ENCODE measurements at places on chromosomes 13 and 19.

- DNase-seq = no peak
These were observed 10.1 kb downstream of the ANKRD10 start for GRCh38 chr13:110904748-110905147.

DNA sequence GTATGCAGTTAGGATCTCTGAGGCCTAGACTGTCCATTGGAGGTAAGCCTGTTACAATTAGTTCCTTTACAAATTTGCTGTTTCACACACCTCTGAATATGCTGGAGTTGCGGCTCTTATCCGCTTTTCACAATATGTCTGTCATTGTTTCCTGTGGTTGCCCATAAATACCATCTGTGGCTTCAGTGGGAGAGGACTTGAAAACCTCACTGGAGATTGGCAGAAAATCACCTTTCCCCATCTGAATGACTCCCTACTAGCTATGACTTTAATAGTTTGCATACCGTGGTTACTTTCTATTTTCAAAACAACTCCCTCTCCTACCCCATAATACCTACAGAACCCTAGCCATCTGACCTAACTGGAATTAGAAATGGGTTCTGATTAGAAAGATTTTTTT is 454.3 kb downstream of the PCDH17 start:
- no peak for DNase-seq

- DNase-seq = no peak
These were observed 115.4 kb downstream of the FLT1 start for GRCh38 chr13:28379371-28380083.

GRCh38 chr19:35222373-35223015 is 6.0 kb downstream of the FAM187B start:
- DNase-seq = no peak

DNA sequence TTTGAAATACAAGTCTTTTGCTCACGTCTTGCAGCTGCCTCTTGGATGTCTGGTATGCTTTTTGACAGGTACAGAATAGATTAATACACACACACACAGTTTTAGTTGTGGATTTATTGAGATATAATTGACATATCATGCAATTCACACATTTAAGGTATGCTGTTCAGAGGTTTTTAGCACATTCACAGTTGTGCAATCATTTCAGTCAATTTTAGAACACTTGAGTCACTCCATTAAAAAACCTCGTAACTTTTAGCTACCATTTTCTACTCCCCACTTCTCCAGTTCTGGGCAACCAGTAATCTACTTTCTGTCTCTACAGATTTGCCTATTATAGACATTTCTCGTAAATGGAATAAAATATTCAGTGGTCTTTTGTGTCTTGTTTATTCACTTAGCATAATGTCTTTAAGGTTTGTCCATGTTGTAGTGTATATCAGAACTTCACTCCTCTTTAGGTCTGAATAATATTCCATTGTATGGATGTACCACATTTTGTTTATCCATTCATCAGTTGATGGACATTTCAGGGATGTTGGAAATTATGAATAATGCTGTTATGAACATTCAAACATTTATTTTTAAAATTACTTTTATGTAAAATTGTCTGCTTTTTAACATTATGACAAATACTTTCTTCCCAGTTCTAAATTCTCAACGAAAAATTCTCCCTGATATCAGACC is 2.5 kb upstream of the ZMYM2 start:
- no peak for DNase-seq

DNA sequence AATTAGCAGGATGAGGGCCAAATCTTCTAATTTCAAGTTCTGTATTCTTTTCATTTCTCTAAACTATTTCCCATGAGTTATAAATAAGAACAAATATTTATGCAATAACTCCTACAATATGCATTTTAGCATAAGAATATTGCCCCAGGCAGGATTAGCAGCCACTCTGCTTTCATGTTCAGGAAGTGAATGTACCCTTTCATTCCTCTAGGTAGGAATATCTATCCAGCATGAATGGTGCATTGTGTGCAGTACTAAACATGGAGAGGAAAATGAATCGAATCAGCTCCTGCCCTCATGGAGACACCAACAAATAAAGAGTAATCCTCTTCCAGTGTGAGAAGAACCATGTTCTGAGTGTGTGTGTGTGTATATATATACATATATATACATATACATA is 41.0 kb downstream of the LHFPL6 start:
- DNase-seq = no peak

GRCh38 chr13:110322126-110322827 is 15.2 kb downstream of the COL4A2 start:
- DNase-seq = no peak

DNA sequence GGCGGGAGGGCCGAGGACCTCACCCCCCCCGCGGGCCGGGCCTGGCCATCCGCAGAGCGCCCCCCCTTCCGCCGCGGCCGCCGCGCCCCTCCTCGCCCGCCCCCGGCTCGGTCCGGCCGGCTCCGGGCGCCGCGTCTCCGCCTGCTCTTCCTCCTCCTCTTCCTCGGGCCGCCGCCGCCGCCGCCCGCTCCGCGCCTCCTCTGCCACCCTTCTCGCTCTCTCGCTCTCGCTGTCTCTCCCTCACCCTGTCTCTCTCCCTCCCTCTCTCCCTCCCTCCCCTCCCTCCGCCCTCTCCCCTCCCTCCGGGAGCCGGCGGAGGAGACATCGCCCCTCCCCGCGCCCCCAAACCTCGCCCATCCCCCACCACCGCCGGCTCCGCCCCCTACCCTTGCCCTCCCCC is at the start of gene SHANK1:
Gene SHANK1, minus strand, starts transcription at position 237 of the 400 bp plus-strand sequence. CDS start 2,883 bp downstream, outside the sequence.
- DNase-seq = no peak

DNA sequence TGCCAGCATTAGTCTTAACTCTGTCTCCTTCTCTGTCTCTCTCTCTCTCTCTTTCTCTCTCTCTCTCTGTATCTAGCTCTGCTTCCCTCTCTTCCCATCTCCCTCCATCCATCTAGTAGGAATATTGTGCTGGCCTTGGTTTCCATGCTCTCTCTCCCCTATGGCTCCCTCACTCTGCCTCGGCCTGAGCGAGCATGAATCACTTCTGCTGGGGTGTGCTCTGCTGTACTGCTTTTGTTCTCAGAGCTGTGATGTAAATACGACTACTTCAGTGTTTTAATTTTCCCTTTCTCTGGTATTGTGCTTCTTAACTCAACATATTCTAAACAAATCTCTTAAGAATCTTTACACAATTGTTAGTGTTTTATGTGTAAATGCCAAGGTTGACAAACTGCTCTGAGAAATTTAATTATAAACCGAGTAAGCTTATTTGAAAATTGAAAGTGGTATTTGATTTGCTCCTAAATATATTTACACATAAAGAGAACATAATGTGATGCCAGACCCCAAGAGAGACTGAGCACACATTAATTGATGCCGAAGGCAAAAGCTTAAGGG is 211.5 kb upstream of the KL start:
- DNase-seq = no peak

DNA sequence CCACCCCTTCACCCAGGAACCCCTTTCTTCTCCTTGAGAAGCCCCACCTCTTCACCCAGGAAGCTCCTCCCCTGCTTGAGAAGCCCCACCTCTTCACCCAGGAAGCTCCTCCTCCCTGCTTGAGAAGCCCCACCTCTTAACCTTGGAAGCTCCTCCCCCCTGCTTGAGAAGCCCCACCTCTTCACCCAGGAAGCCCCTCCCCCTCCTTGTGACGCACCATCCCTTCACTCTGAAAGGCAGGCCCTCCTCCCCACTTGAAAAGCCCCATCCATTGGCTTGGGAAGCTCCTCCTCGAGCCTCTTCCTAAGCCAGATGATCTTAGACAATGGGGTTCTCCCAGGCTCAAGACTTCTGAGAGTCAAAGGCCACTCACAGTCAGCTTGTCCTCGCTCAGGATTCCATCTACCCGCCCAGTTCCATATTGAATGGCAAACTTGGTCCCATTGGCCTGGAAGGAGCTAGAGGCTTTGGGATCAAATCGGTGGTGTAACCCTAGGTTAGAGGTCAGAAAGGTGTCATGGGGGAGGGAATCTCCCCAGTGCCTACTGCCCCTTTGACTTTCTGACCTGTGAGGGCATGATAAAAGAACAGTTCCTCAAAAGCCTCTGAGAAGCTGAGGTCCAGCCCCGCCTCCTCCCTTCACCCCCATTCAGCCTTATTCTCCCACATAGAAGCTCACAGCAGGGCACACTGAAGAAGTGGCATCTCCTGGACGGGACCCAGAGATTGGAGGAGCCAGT is 4.0 kb downstream of the NAPSA start:
- no peak for DNase-seq

DNA sequence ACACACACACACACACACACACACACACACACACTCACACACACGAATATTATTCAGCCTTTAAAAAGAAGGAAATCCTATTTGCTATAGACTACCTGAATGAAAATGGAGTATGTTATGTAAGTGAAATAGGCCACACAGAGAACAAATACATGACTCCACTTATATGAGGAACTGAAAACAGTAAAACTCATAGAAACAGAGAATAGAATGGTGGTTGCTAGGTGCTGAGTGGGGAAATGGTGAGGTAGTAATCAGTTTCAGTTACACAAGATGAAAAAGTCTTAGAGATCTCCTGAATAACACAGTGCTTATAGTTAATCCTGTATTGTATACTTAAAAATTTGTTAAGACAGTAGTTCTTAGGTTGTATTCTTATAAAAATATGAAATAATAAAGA is 8.2 kb downstream of the ZNF677 start:
- no peak for DNase-seq

DNA sequence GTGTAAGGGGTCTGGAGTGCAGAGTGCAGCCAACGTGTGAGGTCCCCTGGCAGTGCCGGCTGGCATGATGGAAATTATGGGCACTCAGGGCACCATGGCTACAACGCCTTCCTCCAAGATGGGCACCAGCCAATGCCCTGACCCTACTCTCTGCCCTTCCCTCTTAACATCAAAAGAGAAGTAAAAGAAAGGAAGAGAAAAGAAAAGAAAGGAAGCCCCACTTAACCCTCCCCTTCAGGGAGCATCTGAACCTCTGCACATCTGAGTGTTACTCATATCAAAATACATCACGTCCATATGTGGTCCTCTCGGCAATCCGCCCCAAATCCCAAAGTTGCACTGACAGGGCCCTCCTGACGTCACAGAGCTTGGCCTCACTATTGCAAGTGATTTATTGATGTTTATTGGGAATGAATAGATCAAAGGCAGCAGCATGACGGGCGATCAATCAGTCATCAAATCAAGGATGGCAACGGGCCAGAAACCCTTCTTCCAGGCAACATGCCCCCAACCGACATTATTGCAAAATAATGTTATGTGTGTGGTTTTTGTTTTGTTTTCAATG is 1.3 kb downstream of the TSHZ3 start:
- DNase-seq = no peak

DNA sequence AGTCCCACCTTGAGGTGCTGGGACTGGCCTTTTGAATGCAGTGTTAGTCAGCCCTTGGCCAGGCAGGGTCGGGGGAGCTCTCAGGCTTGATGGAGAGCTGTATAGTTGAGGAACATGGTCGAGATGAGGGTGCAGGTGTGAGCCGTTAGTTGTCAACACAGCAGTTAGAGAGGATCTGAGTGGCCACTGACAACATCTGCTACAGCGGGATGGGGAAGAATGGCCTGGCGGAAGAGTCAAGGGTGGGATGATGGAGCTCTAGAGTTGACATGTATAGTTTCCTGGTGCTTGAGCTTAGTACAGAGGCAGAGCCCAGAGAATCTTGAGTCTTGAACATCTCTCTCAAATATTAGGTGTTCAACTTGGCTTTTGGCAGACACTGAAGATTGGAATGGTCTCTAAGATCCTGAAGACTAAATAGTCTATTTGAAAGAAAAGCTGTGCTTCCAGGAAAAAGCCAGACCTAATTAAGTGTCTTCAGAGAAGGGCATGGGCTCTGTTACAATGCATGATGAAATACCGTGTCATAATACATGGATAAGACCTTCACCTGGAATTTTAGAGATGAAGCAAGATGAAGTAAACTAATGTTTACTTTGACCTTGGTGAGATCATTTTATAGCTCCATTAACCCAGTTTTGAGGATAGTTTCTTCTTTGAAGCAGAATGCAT is 9.7 kb downstream of the PCCA start:
- DNase-seq = no peak

- DNase-seq = no peak
These were observed 374.0 kb downstream of the UQCRFS1 start for GRCh38 chr19:28838909-28839308.

DNA sequence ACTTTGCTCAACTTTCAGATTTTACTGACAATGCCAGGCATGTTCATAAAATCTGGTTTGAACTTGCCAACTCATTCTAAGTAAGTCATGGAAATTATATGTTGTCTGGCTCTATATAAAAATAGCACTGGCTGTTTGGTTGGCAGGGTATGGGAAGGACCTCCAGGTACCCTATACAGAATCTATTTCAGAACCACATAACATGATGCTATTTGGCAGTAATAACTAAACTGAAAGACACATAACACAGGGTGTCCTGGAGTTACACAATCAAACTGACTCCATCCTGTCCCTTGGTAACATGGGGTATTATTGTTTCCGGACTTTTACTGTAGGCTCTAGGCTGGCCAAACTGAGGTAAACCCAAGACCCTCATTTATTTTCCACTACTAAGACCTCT is 248.8 kb downstream of the RGCC start:
- no peak for DNase-seq

DNA sequence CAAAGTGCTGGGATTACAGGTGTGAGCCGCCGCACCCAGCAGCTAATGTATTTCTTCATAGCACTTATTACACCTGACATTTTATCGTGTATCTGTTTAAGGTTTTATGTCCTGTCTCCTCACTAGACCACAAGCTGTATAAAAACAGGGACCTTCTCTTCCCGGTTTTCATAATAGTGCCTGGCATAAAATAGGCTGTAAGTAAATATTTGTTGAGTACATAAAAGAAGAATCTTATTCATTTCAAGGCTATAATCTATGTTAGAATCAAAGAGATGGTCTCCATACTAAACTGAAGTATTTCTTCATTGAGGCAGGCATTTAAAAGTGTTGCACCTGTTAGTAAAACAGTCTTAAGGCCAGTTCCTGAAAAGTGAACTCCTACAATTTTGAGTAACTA is 194.0 kb downstream of the SHISA2 start:
- no peak for DNase-seq
